ENCODE measurements at places on chromosomes 7 and 10.

DNA sequence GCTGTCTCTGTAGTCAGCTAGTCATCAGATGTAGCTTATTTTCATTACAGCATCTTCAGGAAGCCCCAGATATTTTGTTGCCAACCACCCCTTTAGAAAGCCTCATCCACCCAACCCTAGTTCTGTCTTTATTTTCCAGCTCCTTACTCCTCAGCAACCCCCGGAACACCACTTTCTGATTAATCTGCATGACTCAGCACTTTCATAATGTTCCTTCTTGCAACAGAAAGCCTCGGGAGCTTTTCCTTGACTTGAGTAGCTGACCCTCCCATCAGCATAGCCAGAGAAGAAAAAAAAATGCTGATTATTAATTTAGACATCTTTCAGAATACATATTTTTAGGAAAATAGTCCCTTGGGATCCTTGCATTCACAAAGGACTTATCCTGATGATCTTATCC, 244.0 kb upstream of the CXCL12 start:
- DNase-seq: peak; percentile 61

- DNase-seq: no peak
Observed at GRCh38 chr7:25557930-25558329, 329.6 kb upstream of the NPVF start.

DNA sequence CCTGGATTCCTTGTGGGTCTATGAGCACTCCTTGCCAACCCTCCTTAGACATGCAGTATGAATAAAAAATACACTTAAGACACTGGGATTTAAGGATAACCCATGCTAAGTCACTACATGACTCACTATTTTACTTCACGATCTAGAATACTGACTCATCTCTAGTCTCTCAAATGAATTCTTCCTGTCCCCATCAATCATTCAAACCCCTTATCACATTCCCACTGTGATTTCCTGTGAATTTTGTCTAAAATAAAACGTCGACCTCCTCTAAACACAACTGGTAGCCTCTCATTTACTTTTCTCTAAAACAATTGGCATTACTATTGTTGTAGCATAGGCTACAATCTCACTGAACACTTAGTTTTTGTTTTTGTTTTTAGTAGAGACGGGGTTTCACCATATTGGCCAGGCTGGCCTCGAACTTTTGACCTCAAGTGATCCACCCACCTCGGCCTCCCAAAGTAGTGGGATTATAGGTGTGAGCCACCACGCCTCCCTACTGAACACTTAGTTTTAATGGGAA, 3.9 kb upstream of the IQUB start:
- peak; percentile 78 for DNase-seq

- DNase-seq: no peak
Observed at GRCh38 chr7:88105231-88105630, 114.6 kb downstream of the SRI start.

GRCh38 chr7:1666823-1667565, 3.1 kb upstream of the ELFN1 start:
- DNase-seq: no peak

- DNase-seq: peak; percentile 87
Observed at GRCh38 chr10:132247943-132248342, 59.8 kb downstream of the STK32C start.

DNA sequence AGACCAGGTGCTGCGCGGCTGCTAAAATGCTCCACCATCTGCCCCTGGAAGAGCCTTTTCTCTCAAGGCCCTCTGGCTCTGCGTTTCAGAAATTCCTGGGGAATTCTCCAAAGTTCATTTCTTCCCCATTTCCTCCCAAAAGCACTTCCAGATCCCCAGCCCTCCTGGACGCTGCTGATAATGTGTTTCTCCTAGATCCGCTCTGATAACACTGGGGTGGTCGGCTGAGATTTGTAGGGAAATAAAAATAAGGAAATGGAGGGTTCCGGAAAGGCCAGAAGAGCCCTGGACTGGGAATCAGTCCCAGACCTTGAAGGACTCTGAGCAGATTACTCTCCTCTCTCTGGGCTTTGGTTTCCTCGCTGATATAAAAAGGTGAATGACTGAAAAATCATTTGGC, 28.1 kb downstream of the COL13A1 start:
- no peak for DNase-seq

GRCh38 chr10:63288170-63288569, 155.0 kb downstream of the NRBF2 start:
- DNase-seq: no peak
